Stimulated activated CD4-positive, alpha-beta T cell treated with anti-CD3 and anti-CD28 coated beads, Interleukin-1b, Interleukin-23, amount 100 ng/mL, for 1 hour (primary cell): ENCODE measurements at places on chromosomes 5 and 9.

DNA sequence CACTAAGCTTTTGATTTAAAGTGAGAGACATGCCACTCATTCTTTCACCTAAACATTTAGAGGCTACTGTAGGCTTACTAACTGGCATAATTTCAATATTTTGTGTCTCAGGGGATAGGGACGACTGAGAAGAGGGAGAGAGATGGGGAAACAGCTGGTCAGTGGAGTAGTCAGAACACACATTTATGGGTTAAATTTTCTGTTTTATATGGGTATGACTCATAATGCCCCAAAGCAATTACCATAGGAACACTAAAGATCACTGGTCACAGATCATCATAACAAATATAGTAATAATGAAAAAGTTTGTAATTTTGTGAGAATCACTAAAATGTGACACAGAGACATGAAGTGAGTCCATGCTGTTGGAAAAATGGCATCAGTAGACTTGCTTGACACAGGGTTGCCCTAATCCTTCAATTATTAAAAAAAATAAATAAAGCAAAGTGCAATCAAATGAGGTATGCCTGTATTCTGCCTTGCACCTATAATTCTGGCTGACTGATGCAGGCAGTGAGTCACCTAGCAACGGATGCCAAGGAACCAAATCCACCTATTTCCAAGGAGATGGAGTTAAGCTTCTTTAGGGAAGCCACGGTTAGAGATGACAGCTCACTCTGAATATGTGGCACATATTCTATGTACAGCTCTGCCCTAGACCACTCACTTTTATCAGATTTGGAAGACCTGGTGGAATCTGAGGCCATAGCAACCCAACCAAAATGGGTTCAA lies 166.1 kb downstream of the MARCHF11 start:
- no peak for DNase-seq

- no peak for DNase-seq
Observed at GRCh38 chr9:134628354-134628736, 13.3 kb upstream of the COL5A1 start.

GRCh38 chr9:96383165-96383942 lies at the start of gene SLC35D2:
TSS of gene SLC35D2 (minus strand) at chr9:96383711. CDS start at chr9:96383634, 77 bp downstream.
- no peak for DNase-seq

DNA sequence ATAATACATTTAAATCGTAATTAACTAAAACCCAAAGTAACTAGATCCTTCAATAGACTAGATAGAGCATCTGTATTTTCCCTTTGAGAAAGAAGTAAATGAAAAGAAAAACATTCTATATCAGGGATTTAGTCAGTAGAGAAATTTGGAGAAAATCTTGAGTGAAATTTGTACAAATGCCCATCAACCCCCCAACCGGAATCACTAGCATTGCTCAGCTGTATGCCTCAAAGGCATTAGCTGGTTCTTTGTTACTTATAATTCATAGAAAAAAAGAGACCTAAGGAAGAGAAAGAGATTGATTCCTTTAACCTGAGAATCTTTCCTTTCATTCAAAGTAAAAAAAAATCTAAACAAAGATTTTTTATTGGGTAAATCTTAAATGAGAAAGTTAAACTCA lies 659 bp downstream of the OMD start:
- no peak for DNase-seq

DNA sequence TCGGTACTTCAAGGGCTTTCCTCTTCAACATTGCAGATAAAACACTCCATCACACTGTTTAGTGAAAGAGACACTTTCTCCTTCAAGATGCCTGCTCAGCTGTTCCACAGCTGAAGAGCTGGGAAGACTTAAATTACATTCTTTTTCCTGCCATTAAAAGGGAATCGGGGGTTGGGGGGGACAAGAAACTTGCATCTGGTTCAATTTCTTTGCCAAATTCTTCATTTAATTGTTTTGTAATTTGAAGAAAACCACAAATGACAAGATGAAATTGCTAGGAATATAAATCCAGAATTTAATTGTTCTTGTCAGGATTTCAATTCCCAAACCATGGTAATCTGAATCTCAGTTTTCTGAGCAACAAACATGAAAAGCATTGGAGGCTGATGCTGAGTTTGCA lies 478.3 kb downstream of the EBF1 start:
- DNase-seq, result no peak

DNA sequence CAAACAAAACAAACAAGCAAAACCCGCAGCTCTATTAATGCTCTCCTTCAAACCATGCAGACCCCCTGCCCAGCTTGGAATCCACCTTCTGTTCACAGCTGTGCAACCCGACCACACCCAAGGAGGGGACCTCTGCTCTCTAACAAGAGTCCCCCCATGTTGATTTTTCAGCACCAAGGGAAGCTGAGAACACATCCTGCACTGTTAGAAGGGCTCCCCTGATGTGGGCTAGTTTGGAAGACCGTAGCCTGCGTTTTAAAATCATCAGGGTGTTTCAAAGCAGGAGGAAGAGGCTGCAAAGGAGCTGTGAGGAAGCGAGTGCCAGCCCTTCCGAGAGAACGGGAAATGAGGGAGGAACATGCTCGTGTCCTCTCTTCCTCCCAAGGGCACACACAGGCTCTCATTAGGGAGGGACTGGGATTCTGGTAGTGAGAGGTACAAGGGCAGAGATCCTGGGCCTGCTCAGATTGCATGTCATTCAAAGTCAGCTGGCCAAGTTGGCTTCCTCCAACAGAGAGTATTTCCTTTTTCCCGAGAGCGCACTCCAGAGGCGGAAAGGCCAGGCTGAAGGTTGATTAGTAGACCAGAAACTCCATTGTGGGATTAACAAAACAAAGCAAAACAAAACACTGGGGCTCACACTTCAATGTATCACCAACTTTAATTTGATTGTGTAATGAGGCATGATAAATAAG lies 185.9 kb downstream of the SEMA6A start:
- no peak for DNase-seq

GRCh38 chr9:80968611-80969010 lies 720.7 kb downstream of the TLE1 start:
- DNase-seq, result no peak

- DNase-seq, result no peak
Observed at GRCh38 chr5:148740966-148741742, 85.3 kb upstream of the ADRB2 start.

DNA sequence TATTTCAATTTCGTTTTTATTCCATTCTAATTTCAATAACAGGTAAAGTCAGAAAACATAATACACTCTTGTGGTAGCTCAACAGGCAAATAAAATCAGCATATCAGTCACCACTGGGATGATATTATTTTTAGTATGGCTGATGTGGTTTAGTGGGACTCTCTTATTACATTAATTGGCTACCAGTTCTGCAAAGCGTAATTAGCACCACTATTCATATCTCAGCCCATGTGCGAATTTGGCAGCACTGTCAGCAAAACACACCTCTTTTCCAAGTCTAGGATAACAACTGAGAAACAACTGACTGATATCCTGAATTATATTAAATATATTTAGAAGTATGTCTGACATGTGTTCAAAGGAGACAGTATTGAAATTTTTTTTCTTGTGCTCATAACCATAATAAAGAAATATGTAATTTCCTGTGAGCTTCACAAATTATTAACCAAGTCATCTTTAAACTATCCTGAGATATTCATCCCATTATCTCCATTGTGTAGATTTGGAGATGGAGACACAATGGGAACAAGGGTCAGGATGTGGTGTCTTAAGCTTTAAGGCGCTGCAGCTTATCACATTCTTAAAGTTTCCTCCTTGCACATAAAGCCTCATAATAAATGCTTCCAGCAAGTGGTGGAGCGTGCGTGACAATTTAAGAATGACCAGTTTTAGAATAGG lies 212.4 kb downstream of the TLE1 start:
- DNase-seq, result no peak

GRCh38 chr9:121350993-121351561 lies 19.0 kb downstream of the STOM start:
- DNase-seq, result no peak

DNA sequence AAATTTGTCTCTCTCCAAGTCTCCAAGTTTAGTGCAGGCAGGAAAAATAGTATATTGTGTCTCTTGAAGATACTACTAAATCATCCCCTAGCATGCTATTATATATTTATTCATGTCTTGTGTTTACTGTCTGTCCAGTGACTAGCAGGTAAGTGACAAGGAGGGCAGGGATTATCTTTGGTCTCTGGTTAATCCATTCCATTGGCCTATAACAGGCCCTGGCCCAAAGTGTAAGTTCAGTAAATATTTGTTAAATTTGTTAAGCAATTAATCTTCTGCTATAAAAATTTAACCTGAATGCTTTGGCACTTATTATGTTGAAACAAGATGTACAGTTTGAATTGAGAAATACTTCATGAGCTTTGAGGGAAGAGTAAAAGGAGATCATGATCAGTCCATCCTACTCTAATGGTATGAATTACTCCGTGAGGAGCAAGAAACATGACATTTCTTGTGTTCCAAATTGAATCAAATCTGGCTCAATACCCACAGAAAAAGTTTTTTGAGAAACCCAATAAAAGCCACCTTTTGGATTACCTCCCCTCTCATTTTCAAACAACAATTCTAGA lies 219.7 kb downstream of the DTWD2 start:
- DNase-seq, result no peak

- no peak for DNase-seq
Observed at GRCh38 chr5:86709157-86709881, 91.6 kb downstream of the COX7C start.

DNA sequence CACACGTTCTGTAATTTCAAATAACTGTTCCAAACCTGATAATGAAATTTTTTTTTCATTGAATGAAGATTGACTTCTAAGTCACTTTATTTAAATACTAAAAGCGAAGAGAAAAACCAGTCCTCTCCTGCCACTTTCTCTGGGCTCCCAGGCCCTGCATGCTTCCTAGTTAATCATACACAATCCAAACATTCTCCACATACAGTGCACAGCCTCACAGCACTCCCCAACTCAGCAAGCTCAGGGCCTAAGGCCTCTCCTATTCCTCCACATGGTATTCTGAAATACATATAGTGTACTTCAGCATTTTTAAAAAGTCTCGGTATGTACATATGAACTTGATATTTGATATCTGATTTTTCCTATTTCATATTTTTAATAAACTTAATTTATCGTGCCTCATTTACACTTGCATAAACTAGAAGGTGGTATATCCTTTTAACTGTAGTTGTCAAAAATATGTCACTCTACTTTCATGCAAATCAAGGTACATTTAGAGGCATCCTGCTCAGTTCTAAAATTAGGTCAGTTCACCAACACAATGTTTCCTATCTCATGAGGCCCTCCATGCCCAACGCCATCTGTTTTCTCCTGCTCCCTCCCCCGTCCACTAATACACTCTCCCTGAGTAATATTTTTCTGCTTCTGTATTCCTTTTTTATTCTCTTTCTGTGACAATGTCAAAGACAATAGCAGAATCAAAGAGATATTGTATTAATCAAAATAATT lies 206.7 kb downstream of the ARRDC3 start:
- DNase-seq, result no peak

DNA sequence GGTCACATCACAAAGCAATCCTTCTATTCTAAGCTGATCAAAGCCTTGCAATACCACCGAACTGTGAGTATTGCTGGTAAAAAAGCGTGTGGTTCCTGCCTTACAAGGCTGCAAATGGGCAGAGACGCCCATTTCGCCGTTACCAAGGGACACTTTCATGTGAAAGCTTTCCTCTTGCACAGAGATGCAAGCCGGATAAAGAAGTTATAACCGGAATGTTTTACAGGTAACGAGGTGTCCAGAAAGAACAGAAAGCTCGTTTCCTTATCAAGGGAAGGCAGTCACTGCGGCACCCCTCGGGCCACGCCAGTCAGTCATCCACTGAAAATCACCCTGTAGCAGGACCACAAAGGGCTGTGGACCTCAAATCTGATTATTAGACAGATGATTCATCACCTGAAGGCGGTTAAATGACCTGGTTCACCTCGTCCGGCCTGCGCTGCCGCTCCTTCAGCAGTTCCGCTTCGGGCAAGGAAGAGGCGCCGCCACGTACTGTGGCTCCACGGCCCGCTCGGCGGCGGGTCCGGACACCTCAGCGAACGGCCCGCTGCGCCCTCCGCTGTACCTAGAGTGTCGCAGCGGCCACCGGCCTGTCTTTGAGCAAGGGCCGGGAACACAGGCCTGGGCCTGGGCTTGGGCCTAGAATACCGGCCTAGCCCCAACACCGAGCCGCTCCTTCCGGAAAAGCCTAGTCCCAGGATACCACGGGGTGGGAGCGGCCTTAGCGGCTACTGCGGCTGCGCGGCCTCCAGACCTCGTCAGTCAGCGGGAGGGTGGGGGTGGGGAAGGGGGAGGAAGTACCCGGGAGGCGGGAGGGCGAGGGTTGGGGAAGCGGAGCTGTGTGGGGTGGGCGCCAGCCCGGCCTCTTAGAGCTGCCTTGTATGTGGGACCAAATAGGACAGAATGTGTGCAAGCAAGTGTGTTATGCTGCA lies at the start of gene KLHL9:
Gene KLHL9, minus strand, starts transcription at position 704 of the 932 bp plus-strand sequence. Its CDS starts 545 bp downstream, at position 159.
- peak; percentile 70 for DNase-seq

GRCh38 chr9:84122572-84122971 lies 142.0 kb downstream of the RMI1 start:
- DNase-seq, result no peak

GRCh38 chr9:70133253-70134208 lies 89.9 kb downstream of the MAMDC2 start:
- no peak for DNase-seq

DNA sequence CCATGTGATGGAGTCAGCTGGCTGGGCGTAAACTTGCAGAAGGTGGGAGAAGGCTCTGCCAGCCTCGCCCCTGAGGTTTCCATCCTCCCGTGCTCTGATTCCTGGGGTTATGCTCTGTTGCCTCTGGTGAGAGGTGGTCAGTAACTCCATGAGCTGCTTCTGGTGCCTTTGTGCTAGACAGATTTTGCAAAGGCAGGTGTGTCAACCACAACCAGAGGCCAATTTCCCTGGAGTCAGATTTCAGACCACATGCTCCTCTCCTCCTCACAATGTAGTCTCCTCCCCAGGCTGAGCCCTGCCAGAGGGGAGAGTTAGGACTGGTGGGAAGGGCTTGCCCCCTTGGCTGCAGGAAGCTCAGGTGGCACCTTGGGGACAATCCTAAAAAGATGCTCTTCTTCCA lies 38.8 kb upstream of the TENT4A start:
- DNase-seq, result no peak

DNA sequence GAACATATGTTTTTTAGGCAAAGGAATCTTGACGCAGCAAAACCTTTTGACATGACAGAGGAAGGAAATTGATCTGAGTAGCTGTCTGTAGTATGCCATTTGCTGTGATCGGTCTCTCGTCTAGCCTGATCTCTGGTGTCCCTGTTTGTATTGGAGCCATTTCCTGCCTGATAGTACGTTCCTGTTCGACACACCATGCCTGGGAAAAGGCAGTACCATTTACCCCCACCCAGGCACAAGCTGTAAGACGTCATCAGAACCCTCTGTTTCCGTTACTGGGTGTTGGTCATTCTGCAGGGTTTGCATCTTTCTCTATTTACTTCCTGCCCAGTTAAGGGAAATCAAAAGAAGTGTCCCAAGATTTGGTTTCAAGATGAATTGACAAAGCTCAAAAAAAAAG lies 129.7 kb downstream of the CEMIP2 start:
- no peak for DNase-seq

- DNase-seq, result no peak
Observed at GRCh38 chr5:135322271-135322670, 76.8 kb downstream of the MACROH2A1 start.

GRCh38 chr9:75574569-75574968 lies 315.9 kb upstream of the PCSK5 start:
- no peak for DNase-seq
